ENCODE measurements at places on chromosomes 3 and 15. TPM values are rescaled to one million over a fixed set of nuclear protein-coding genes. Genes with fewer than 3 reads are reported as not detected.

The CP gene
- total RNA-seq, result 0.21 TPM

The CILP gene
- under 0.01 TPM for total RNA-seq

The NANOGP8 gene
- 0.24 TPM for total RNA-seq

The MESP1 gene
- total RNA-seq, result under 0.01 TPM

The FBXO40 gene
- total RNA-seq, result not detected

The C3orf52 gene
- total RNA-seq, result 40.0 TPM

The EPHB3 gene
- 26.3 TPM for total RNA-seq

The CTXND1 gene
- not detected for total RNA-seq

The IGSF10 gene
- total RNA-seq, result under 0.01 TPM

The THBS1 gene
- total RNA-seq, result 87.6 TPM

The GALK2 gene
- total RNA-seq, result 40.3 TPM

The DUOXA2 gene
- not detected for total RNA-seq

The ALDH1A2 gene
- 2.7 TPM for total RNA-seq

The DET1 gene
- 2.3 TPM for total RNA-seq

The CDHR4 gene
- total RNA-seq, result not detected

The PPARG gene
- total RNA-seq, result 17.7 TPM

The MORC1 gene
- total RNA-seq, result not detected

The MFAP1 gene
- total RNA-seq, result 16.4 TPM

The SLC24A5 gene
- total RNA-seq, result not detected

The CCR2 gene
- not detected for total RNA-seq

The LRRN1 gene
- total RNA-seq, result 0.72 TPM

The GREM1 gene
- total RNA-seq, result 0.21 TPM

The SCAMP5 gene
- 0.72 TPM for total RNA-seq

The STRIT1 gene
- total RNA-seq, result not detected

The DNASE1L3 gene
- 0.48 TPM for total RNA-seq

The GABRB3 gene
- 2.6 TPM for total RNA-seq

The SPINK8 gene
- not detected for total RNA-seq

The DNAH12 gene
- total RNA-seq, result under 0.01 TPM

The TM6SF1 gene
- 2.8 TPM for total RNA-seq

The PP2D1 gene
- total RNA-seq, result not detected

The HGD gene
- 3.4 TPM for total RNA-seq

The FOXB1 gene
- not detected for total RNA-seq

The HRH1 gene
- 3.6 TPM for total RNA-seq

The ZNF80 gene
- not detected for total RNA-seq

The SHC4 gene
- 1.9 TPM for total RNA-seq

All from tracheal epithelial cell (primary cell).